GM06990 (cell line): ENCODE measurements at places on chromosomes 16 and 17.

GRCh38 chr17:48522031-48522653 is 8.7 kb downstream of the HOXB1 start:
- no peak for DNase-seq

DNA sequence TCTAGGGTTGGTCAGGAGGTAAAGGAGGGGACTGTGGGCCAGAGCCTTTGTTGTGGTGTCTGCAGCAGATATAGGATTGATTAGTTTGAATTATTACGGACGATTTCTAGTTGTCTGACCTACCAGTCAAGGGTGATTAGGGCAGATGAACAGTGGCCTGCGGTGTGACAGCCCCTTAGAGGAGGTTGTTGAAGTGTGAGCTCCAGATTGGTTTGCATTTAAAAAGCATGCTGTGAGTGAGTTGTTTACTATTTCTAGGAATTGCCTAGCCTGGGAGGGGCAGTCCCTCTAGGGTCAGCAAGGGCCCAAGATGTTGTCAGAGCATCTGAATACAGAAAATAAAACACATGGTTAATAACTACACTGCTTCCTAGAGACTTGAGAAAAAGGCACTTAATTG is 108.8 kb downstream of the ARHGAP44 start:
- no peak for DNase-seq

DNA sequence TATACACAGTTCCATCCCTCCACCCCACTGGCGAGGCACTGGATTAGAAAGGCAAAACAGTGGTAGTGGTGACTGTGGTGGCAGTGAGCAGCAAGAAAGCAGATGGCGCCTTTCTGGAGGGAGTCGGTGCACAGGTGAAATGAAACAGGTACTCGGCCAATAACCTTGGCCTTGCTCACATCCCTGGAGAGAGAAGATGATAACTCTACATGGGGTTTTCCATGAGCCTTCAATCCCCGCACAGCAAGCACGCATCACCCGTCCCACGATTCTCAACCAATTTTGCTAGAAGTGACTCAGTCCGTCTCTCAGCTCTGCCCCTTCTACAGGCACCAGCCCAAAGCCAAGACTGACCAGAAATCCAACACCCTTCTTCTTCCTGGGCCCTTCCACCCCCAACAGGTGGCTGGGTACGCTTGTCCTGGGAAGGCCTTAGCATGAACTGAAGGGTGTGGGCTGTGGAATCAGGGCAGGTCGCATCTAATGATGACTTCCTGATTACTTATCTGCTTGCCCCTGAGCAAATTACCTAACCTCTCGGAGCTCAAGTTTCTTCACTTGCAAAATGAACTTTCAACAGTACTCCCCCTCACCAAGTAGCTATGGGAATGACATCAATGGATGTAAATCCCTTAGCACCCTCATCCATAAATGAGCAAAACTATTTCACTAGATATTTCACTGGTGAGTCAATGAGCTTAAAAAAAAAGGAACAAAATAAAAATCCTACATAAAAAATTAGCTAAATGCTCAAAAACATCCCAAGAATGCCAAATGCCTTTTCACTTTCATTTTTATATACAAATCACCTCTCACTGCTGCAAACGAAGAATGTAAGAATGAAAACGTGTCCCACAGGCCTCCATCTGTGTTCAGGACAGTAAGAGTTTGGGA is 18.0 kb downstream of the XPO6 start:
- peak; percentile 35 for DNase-seq

GRCh38 chr16:85188822-85189672 is 76.8 kb upstream of the CIBAR2 start:
- no peak for DNase-seq

DNA sequence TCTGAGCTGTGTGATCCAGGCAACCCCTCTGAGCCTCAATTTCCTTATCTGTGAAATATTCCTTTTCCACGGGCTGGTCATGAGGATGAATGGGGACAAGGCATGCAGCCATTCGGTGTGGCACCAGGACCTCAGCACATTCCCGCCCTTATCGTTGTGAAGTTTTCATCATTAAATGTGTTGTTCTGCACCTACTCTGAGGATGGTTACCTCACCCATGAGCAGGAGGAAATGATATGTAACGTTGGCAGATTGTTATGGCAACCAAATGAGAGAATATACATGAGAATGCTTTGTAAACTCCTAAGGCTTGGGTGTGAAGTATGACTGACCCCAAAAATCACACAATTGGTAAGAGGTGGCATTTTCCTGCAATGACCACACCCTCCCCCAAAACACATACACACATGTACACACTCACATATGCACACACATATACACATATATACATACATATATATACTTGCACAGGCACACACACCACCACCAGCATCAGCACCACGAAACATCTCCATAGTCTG is 39.5 kb downstream of the SMARCE1 start:
- no peak for DNase-seq

GRCh38 chr17:81487487-81488275 is 24.9 kb downstream of the ACTG1 start:
- DNase-seq = peak; percentile 85

DNA sequence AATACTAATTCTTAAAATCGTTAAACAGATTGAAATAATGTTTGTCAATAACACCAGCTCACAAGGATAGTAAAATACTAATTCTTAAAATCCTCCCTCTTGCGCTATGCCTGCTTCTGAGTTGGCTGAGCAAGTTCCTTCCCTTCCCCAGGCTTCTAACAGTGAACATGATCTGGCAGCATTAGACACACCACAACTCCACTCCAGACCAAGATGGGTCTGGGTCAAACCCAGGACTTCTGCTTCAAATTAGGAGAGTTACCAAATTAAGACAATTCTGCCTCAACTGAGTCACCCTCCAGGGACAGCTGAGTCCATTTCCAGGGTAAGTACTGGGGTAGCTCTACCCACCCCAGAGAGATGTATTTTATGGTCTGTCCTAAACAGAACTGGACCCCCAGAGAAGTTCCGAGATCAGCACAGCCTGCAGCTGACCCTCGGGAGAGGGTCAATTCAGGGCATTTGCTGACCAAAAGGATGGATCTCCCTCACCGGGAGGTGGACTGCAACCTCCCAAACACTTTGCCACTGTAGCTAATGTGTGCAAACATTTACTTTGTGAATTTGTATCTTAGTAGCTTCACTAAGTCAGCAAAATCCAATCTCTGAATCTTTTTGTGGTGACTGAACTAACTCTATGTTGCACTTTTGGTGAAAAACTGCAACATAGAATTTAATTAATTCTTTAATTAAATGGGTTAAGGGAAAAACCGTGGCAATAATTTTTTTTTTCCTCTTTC is 48.8 kb downstream of the ADCY9 start:
- DNase-seq = no peak

DNA sequence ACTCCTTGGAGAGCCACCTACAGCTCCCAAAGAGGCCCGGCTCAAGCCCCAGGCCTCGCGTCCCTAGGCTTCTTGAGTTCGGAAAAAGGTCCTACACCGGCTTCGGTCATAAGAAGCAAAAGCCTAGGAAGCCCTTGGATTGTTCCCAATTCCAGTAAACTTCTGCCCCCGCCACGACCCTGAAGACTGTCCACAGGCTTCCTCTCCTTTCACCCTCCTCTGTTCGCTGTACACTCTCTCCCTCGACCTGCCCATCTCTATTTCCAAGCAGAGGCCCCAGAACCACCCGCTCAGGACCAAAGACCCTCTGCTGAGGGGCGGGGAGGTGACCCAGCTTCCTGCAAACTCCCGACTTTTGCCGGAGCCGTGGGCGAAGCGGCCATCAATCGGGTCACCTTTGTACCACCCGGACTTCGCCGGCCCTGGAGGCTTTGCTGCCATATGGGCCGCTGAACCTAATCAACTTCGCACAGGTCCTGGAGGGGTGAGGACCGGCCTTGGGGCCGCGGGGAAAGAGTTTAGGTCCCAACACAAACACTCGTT is 2.7 kb downstream of the HOXB2 start:
- DNase-seq = no peak

DNA sequence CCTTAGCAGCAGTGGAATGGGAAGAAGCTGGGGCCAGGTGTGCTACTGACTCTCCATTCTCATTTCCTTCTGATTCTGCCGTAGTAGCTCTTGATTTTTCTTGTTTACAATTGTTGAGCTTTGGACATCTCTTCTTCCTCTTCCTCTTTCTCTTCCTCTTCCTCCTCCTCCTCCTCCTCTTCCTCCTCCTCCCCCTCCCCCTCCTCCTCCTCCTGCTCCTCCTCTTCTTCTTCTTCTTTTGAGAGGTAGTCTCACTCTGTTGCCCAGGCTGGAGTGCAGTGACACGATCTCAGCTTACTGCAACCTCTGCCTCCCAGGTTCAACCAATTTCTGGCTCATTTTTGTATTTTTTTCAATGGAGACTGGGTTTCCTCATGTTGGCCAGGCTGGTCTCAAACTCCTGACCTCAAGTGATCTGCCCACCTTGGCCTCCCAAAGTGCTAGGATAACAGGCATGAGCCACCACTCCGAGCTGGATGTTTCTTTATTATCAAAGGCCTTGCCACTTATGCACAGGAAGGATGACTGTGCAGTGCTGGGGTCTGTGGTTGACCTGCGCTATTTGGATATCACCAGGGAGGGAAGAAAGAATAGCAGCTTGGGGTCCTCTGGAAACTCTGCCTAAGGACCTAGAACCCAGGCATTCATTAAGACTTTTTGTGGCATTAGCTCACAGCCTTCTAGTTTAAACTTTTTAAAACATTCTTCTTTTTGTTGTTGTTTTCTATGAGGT is 127.8 kb upstream of the KCNJ16 start:
- DNase-seq = no peak

DNA sequence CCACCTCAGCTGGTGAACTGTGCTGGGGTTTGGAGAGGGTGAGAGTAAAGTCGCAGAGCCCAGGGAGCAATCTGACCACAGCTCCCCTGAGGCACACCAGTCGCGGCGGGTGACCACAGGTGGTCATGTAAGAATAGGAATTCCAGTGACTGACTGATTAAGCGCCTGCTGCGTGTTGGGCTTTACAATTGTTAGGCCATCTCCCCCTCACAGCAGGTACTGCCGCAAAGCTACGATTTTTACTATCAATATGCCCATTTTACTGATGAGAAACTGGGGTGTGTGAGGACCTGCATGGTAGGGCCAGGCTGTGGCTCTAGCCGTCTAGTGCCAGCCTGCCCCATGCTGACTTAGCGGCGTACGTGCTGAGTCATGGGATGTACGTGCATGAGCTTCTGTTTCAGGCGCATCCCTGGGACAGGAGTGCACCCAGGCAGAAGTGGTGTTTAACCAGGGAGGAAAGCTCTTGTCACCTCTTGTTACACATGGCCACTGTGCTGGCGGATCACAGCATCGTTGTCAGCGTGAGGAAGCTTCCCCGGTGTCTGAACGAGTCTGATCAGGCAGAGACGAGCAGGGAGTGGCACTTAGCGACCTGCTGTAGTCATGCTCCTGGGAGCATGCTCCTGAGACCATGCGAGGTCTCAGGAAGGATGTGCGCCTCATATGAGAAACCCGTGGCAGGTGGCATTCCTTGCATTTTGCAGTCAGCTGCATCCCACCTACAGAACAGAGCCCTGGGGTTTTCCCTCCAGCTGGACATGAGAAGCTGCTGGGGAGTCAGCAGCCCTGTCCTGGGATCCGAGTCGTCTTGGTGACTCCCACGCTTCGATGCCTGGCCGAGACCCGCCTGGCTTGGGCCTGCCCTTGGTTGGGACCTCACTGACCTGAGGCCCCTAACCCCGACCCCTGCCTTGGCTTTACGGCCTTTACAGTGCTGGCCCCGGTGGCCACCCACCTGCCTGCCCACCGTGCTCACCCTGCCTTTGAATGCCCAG is 163.7 kb upstream of the CHMP6 start:
- DNase-seq = no peak

DNA sequence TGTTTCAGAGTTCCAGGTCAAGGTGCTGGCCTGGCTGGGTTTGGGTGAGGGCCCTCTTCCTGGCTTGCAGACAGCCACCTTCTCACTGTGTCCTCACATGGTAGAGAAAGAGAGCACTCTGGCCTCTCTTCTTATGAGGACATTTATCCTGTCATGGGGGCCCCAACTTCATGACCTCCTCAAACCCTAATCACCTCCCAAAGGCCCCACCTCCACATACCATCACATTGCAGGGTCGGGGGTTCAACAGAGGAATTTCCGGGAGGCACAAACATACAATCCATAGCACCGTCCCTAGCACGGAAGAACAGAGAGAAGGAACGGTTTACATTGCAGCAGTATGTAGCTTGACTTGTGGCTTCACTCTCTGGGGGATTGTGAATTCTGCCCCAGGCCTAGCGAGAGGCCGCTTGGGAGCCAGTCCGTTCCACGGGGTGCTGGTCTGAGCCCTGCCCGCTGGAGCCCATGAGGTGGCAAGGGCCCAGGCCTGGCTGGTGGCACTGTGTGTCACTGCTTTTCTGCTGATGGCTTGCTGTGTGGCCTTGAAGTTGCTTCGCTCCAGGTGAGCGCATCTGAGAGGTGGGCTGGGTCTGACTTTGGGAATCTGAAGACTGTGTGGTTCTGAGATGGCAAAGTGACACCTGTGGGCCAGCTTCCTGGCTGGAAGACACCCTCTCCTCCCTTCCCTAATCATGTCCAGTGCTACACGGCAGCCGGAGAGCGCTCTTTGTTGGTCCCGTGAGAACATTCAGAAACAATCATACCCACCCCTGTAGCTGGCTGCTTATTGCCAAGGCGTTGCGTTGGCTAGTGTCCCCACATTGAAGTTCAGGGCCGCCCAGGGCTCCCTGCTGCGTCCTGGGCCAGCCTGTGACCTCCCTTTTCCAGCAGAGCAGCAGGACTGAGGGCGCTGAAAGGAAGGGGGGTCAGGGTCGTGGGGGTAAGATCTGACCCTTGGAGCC is 98.3 kb downstream of the CMIP start:
- DNase-seq = no peak

GRCh38 chr16:85750146-85750826 is 610 bp downstream of the C16orf74 start:
- peak; percentile 67 for DNase-seq

- DNase-seq = no peak
These were observed 85.7 kb upstream of the XYLT1 start for GRCh38 chr16:17556276-17557052.

DNA sequence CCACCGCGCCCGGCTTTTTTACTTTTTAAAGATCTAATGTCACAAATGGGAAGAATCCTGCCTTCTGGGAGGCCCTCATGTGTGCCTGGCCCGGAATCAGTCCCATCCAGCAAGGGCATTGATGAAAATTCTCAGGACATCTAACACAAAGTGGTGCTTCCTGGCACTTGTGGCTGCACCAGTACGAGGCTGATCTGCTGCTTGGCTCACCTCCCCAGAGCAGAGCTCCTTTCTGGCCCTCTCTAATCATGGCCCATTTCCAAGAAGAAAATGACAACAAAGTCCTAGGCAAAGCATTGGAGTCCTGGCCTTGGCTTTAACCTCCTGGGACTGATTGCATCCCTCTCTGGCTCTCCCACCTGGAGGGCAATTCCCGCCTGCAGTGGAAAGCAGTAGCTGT is 50.7 kb upstream of the SIAH1 start:
- DNase-seq = no peak

GRCh38 chr16:28146536-28146935 is 65.2 kb downstream of the XPO6 start:
- DNase-seq = no peak

- DNase-seq = no peak
These were observed 5.4 kb upstream of the PSMC5 start for GRCh38 chr17:63821804-63822203.

GRCh38 chr16:70777973-70778406 is 23.0 kb downstream of the VAC14 start:
- DNase-seq = no peak
